ENCODE measurements at places on chromosomes 12 and 14.

DNA sequence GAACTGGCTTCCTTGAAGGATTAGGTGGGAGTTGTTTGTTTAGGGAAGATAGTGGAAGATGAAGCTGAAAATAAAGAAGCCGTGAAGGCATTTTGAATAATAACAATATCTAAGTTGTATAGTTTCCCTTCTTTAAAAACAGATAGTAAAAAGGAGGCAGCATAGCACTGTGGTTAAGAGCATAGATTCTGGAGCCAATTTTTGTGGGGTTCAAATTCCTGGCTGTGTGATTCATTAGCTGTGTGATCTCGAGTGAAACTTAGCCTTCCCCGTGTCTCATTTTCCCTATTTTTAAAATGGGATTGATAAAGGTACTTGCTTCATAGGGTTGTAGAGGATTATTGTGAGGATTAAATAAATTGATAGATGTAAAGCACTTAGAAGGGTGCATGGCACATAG, 104.5 kb downstream of the MYRFL start:
- DNase-seq, result no peak

- no peak for DNase-seq
These were observed 5.8 kb upstream of the NTN4 start for GRCh38 chr12:95796225-95796981.

GRCh38 chr14:61652526-61653262, 42.6 kb upstream of the HIF1A start:
- no peak for DNase-seq

- no peak for DNase-seq
These were observed 47.7 kb downstream of the MAX start for GRCh38 chr14:65054471-65055085.

DNA sequence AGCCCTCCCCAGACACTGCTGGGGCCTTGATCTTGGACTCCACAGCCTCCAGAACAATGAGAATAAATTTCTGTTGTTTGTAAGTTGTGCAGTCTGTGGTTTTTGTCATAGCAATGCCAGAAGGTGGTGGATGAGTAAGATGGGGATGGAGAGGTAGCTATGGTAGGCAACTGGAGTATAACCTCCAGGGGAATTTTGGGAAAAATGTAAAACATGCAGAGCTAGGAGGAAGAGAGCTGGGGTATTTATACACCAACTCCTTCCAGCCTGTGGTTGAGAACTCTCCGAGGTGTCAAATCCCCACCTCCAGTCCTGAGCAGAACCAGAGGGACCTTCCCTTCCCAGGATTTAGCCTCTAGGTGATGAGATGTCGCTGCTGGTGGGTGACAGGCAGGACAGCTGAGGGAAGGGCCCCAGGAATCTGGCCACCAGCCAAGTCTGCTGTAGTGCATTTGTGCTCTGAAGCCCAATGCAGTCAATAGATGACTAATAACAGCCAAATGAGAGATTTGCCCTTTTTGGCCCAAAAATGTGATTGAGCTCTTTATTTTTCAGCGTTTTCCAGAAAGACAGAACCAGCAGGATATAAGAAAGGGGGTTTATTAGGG, 19.1 kb upstream of the CEP170B start:
- DNase-seq, result no peak

DNA sequence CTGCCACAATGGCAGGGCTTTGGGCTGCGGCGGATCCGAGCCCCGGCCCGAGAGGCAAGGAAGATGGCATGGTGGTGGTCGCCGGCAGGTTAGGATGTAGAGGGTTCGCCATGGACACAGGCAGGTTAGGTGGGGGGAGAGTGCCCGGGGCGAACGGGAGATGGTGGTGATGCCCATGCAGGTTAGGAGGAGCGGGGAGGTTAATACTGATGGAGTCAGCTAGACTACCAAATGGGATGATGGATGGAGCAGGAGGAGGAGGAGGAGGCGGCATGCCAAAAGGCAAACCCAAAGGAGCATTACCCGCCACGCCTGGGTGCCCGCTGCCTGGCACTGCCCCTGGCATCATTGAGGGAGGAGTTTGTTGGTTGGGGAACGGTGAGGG, 6.2 kb downstream of the MYL6 start:
- DNase-seq, result no peak

- no peak for DNase-seq
These were observed 207.0 kb downstream of the TMEM121 start for GRCh38 chr14:105733081-105734065.

DNA sequence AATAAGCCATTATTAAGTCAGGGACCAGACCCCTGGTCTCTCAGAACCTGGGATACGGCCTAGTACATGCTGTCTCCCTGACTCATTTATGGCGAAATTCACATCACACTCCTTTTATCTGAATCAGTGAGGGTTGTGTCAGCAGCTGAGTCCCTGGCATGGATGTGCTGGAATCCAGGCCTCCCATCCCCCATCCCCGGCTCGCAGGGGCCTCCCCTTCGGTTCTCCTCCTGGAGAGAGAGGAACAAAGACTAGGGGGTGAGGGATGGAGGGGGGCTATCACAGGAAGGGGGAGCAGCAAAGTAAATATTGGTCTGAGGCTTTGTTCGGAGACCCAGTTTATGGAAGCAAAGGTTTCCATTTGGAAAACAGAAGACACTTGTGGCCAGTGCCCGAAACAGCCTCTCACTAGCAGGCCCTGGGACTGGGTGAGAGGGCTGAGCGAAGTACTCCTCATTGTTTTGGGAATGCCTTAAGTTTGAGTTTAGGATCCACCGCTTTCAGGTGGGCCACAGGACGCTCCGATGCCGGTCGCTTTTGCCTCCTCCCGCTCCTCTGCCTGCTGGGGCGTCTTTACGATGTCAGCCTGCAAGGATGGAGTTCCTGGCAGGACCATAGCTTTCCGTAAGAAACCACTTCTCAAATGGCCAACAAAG, 145.0 kb downstream of the PRKCH start:
- DNase-seq, result no peak

- DNase-seq, result no peak
These were observed 70.7 kb downstream of the TTC8 start for GRCh38 chr14:88895116-88895515.

DNA sequence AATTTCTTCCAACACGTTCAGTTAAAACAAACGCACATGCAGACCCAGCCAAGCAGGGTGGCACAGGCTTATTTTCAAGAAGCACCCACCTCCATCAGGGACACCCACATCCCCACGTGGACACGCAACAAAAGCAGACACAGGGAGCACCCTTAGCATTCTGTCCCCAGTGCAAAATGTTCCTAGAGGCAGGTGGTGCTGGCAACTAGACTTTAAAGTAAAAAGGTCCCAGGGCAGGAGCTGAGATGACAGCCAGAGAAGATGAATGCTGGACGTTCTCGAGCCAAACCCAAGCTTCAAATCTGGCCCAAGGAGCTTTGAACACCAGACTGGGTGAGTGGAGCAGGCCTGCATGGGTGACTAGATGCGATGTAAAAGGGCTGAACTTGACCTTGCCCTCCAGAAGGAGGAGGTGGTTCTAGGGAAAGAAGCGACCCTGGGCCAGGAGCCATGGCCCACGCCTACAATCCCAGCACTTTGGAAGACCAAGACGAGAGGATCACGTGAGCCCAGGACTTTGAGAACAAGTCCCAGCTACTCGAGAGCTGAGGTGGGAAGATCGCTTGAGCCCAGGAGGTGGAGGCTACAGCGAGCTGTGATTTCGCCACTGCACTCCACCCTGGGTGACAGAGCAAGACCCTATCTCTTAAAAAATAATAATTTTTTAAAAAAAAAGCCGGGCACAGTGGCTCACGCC, 47.3 kb downstream of the KDM2B start:
- DNase-seq, result no peak

DNA sequence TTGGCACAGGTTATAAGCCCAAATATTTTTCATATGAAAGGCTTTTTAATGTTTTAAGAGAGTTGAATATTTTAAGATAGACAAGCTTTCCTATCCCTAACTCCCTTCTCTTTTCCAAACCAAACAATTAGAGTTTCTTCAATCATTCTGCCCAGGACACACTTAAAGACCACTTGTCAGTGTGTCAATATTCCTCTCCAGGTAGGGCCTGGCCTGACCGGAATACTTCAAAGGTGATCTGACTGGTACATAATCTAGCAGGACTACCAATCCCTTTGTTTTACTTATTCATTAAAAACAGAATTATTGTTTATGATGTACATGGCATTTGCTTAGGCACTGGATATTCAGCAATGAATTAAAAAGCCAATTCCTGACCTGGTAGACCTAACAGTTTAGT, 24.2 kb upstream of the SNRPF start:
- DNase-seq, result no peak

DNA sequence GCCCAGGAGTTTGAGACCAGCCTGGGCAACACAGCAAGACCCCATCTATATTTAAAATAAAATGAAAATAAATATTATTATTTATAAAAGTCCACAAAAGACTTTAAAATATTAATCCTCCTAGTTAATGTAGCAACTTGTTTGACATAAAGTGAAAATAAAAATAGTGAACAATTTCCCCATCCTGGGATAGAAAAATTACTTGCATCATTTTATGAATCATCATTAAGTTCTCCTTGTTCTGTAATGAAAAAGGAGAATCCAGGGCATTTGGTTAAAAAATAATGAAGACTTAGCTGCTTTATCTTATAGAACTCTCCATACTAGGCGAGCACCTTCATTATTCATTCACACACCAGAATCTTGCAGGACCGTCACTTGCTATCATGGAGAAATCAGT, 66.1 kb downstream of the ELK3 start:
- DNase-seq, result no peak

GRCh38 chr14:95515080-95515489, 1.4 kb downstream of the SYNE3 start:
- DNase-seq, result peak; percentile 69

Measured in ecto neural progenitor cell (in vitro differentiated cells).